ENCODE measurements at places on chromosomes 11 and 22. TPM values are rescaled to one million over a fixed set of nuclear protein-coding genes. Genes with fewer than 3 reads are reported as not detected.

DNA sequence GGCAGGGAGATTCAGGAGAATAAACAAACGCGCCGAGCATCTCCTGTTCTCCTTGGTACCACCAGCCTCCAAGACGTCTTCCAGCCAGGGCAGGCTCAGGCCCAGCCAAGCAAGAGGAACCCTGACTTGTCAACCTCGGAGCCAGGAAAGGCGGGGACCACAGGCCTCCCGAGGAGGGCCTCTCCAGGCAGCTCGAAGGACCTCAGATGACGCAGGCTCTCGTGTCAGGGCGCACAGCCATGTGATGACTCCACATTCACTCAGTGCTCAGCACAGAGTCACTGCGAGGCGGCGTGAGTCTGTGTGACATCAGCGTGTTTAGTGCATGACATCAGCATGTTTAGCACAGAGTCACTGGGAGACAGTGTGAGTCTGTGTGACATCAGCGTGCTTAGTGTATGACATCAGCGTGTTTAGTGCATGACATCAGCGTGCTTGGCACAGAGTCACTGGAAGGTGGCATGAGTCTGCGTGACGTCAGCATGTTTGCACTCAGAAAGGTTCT, 241.4 kb downstream of the BRD1 start:
- no peak for DNase-seq

- no peak for DNase-seq
Observed at GRCh38 chr11:128208329-128209137, 378.8 kb downstream of the ETS1 start.

DNA sequence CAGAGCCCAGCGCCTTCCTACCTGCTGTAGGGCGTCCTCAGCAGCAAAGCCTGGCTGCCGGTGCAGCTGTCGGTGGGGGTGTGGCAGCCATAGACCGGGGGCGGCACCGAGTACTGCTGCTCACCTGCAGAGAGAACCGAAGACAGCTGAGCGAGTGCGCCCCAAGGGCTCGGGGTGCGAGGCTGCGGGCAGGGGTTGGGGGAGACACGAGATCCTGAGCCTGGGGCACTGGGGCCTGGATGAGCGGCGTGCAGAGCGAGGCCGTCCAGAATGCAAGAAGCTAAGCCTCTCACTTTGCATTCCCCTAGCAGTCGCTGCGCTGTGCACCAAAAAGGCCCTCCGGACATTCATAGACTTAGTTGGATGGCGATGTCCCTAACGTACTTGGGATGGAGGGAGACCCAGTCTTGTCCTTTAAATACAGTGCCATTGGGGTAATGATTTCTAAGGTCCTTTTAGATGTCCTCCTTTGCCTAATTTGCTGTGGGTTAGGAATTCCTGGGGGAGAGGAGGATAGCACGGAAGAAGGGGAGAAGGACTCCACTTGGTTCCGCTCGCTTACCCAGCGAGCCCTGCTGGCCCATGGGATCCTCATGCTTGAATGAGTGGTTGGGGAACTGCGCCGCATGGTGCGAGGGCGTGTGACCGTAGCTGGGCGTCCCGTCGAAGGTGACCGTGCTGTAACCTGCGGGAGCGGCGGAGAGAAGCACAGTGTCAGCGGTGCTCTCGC, 7.2 kb downstream of the WT1 start:
- no peak for DNase-seq

DNA sequence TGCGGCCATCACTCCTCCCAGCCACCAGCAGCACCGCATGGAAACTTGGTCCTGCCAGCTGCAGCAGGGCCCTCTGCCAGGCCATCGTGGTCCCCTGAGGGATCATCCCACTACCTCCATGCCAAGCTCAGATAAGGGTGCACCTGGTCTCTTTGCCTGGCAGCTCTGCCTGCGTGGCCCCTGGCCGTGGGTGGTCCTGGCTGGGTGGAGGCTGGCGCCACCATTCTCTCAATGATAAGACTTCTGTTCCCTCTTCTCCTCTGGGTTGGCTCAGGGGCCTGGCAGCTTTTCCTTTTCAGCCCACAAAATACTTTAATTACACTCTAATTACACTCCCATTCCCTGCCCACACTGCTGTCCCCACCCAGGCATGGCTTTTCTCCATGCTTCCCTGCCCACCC, 26.8 kb upstream of the TSKU start:
- no peak for DNase-seq

Gene CSF2RB
- total RNA-seq, result not detected

DNA sequence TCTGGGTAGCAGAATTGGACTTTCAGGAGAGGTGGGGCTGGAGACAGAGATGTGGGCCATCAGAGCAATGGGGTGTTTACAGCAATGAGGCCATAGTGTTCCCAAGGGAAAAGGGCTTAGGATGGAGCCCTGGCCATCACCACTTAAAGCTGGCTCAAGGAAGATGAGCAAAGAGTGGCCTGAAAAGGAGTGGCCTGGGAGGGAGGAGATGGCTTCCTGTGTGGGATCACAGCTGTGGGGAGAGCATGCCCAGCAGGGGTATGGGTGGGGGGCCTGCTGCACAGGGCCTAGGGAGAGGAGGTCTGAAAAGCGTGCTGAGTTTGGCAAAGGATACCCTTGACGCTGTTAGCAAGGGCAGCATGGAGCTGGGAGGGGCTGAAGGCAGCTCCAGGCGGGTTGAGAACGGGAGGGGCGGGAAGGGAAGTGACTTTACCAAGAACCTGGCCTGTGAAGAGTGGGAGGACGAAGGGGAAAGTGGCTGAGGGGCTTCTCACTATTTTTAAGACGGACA, 13.9 kb downstream of the LRRC32 start:
- no peak for DNase-seq

Gene ST3GAL4
- total RNA-seq, result 7.8 TPM

DNA sequence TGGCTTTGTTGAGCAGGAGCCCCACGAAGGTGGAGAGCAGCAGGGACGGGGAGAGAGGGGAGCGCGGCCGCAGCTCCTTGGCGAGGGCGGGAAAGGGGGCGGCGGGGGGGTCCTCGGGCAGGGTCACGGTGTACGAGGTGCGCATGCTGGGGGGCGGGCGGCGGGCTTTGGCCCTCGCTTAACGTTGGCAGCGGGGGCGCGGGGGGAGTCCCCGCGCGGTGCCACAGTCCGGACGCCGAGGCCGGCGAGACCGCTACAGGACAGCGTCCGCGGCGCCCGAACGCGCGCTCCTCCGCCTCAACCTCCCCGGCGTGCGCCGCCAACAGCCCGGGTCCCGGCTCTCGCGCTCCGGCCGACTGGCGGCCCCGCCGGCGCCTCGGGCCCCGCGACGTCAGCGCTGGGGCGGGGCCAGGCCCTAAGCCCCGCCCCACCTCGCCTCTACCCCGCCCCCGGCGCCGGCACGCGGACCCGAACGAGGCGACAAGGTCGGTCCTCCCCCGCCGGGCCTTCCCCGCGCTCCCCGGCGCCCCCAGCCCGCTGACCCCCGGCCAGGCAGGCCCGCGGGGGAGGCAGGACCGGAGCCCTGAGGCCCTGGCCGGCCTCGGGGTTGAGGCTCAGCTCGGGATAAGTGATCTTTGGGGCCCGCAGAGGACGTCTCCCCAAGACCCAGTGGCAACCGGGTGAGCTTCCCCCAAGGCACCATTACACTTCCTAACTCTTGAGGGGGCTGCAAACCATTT, 17.5 kb downstream of the USP2 start:
- no peak for DNase-seq

DNA sequence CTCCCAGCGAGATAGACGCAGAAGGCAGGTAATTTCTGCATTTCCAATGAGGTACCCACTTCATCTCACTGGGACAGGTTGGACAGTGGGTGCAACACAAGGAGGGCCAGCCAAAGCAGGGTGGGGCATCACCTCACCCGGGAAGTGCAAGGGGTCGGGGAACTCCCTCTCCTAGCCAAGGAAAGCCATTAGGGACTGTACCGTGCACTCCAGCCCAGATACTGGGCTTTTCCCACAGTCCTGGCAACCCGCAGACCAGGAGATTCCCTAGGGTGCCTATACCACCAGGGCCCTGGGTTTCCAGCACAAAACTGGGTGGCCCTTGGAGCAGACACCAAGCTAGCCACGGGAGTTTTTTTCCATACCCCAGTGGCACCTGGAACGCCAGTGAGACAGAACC, 17.2 kb downstream of the TRPC6 start:
- no peak for DNase-seq

GRCh38 chr22:41862160-41862529, 29.2 kb downstream of the SREBF2 start:
- DNase-seq, result no peak

GRCh38 chr11:99554232-99554903, 533.6 kb downstream of the CNTN5 start:
- no peak for DNase-seq

Gene FAM181B
- total RNA-seq, result 8.9 TPM

GRCh38 chr11:43278193-43278956, 33.4 kb upstream of the API5 start:
- DNase-seq, result no peak

DNA sequence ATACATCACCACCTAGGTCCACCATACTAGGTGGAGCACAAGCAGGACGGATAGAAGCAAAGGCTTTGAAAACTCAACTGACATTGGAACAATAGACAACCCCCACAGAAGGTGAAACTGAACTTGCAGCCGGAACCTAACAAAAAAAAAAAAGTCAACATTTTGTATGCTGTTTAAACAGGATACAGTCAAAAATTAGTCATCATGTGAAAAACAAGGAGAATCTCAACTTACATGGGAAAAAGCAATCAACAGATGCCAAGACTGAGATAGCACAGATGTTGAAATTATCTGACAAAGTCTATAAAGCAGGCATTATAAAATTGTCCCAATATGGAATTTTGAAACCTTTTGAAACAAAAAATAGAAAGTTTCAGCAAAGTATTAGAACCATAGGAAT, 123.8 kb downstream of the RAB38 start:
- DNase-seq, result no peak

Gene ZNRF3
- 9.5 TPM for total RNA-seq

Gene KLHL35
- 0.55 TPM for total RNA-seq

DNA sequence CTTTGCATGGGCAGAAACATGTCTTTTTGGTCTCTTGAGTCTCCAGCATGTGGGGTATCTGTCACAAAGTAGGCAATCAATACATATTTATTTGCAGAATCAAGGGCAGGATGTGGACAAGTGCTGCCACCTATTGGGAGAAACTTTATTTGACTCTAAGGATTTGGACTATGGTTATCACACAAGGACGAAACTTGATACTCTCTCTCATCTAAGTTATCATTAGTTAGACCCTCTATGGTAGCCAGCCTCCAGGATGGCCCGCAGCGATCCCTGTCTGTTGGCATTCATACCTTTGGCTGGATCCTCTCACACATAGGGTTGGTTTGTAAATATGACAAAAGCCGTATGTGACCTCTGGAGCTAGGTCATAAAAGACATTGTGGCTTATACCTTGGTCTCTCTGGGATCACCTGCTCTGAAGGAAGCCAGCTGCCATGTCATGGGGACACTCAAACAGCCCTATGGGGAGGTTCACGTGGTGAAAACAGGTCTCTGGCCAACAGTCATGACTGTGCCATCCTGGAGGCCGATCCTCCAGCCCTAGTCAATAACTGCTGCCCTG, 1.1 kb upstream of the FBXO7 start:
- no peak for DNase-seq

DNA sequence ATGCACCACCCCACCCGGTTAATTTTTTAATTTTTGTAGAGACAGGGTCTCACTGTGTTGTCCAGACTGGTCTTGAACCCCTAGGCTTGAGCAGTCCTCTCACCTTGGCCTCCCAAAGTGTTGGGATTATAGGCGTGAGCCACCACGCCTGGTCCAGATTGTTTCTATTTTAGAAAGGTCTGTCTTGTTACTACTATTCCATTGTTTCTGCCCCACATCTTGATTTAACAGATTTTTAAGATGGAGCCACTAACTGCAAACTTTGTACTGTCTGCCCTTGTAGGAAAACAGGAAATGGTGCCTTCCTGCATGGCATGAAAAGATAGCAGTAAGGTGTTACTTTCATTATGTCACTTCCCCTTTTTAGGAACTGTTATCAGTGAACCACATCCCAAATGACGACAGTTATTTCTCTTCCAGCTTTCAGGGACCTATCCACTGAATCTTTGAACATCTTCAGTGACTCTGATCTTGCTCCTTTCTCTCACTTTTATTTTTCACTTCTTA, 23.2 kb downstream of the TAF1D start:
- no peak for DNase-seq

DNA sequence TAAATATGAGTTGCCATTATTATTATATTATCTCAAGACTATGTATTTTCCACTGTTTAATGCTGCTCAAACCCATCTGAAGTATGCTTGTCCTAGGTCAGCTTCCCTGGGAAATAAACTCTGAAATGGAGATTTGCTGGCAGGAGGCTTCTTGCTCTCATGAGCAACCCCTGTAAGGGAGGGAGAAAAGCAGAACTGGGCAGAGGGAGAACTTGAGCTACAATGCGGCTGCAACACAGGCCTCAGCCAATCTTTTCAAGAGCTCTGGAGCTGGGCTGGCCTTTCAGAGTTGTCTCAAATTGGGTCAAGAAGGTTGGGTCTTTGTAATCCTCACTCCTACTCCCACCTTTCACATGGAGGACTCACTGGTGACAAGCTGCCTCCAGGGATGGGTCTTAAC, 412.6 kb downstream of the TENM4 start:
- no peak for DNase-seq

Gene CBX7
- 7.7 TPM for total RNA-seq

Gene SHANK3
- total RNA-seq, result 6.9 TPM

DNA sequence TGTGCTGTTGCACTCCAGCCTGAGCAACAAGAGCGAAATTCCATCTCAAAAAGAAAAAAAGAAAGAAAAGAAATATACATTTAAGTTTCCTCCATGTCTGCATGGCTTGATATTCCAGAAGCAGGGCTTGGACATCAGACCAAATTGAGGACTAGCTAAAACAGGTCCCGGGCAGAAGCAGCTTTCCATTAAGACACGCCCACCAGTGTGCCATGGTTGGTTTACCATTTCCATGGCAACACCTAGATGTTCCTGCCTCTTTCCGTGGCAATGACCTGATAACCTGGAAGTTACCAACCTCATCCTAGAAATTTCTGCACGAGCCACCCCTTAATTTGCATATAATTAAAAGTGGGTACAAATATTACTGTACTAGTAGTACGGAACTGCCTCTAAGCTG, 111.3 kb downstream of the NAT10 start:
- no peak for DNase-seq

- DNase-seq, result no peak
Observed at GRCh38 chr11:95661162-95661561, 128.4 kb downstream of the FAM76B start.

DNA sequence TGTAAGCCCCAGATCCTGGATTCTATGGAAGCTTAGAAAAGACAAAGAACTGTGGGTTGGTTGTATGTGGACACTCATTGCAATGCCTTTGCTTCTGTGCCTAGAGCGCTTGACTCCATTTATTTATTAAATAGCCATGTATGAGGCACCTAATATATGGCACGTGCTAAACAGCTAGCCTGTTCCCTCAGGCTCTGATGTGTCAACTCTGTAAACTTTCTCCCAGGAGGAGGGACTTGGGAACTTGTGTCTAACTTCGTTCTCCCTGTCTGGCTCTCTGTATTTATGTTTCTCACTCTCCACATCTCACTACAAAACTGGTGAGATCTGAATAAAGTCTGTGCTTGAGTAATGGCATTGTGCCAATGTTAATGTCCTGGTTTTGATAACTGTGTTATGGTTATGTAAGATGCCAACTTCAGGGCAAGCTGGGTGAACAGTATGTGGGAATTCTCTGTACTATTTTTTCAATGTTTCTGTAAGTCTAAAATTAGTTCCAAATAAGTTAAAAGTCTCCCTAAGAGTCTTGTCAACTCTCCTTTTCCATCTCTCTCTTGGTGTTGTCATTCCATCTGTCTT, 34.1 kb upstream of the ZBTB16 start:
- no peak for DNase-seq

Gene C1QTNF5
- total RNA-seq, result 0.31 TPM

- no peak for DNase-seq
Observed at GRCh38 chr11:31529701-31530100, 20.1 kb downstream of the ELP4 start.

Gene SCGB2A2
- total RNA-seq, result not detected

- DNase-seq, result no peak
Observed at GRCh38 chr22:23850136-23850611, 7.5 kb upstream of the SLC2A11 start.

Gene TEX54
- not detected for total RNA-seq

Gene TMEM45B
- 1.5 TPM for total RNA-seq

Data from progenitor cell of endocrine pancreas (in vitro differentiated cells).